ENCODE measurements at places on chromosomes 3 and 15. TPM values are rescaled to one million over a fixed set of nuclear protein-coding genes. Genes with fewer than 3 reads are reported as not detected.

DNA sequence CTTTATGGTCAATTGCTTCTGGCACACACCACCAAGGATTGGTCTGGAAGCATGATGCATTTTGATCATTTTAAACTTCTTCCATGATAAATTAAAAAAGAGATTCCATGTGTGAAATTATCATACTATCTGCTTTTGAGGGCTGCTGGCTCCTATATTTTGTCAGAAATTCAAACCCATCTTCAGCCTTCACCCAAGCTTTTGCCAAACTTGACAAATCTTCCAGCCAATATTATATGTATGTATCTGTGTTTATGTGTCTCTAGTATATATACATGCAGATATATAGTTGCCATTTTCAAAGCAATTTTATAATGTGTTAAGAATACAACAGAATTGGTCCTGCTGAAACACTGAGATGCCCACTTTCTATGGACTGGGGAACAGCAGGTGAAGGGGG, 275.7 kb downstream of the AGBL1 start:
- DNase-seq, result no peak

GOLGA6B gene
- polyA plus RNA-seq, result not detected

SAMMSON gene
- not detected for polyA plus RNA-seq

SLC38A3 gene
- 0.06 TPM for polyA plus RNA-seq

SLC22A14 gene
- polyA plus RNA-seq, result 0.10 TPM

GRCh38 chr3:189041482-189042090, 130.2 kb upstream of the TPRG1 start:
- DNase-seq, result peak; percentile 73

HACL1 gene
- polyA plus RNA-seq, result 23.5 TPM

DNA sequence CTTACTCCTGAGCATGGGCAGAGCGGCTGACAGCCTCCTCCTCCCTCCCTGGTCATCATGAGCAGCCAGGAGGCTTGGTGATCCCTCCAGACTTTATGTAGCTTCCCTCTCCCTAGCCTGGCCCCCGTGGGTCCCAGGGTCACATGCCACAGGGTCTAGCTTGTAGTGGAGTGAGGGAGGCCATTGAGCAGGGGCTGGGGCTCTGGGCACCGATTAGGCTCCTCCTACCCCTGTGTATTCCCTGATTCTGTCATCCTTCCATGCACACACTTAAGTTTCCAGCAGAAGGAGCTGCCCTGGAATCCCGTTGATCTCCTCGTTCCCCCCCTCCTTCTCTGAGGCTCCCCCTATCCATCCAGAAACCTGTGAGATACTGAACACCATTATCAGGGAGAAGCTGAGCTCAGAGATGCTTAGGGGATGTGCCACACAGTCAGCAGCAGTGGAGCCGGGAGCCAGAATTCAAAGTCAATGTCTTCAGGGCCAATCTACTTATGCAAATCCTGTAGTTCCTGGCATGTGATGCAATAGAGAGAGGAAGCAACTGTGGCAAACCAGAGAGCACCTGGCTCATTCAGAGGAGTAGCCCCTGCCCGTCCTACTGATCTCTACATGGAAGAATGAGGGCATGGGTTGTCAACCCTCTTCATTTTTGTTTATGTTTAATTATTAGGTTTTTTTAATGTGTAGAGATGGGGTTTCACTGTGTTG, 17.2 kb downstream of the CCDC33 start:
- DNase-seq, result no peak

FOXL2 gene
- 0.48 TPM for polyA plus RNA-seq

- DNase-seq, result no peak
These were observed 405 bp upstream of the SPG21 start for GRCh38 chr15:64990168-64990470.

GATM gene
- polyA plus RNA-seq, result 0.44 TPM

DNA sequence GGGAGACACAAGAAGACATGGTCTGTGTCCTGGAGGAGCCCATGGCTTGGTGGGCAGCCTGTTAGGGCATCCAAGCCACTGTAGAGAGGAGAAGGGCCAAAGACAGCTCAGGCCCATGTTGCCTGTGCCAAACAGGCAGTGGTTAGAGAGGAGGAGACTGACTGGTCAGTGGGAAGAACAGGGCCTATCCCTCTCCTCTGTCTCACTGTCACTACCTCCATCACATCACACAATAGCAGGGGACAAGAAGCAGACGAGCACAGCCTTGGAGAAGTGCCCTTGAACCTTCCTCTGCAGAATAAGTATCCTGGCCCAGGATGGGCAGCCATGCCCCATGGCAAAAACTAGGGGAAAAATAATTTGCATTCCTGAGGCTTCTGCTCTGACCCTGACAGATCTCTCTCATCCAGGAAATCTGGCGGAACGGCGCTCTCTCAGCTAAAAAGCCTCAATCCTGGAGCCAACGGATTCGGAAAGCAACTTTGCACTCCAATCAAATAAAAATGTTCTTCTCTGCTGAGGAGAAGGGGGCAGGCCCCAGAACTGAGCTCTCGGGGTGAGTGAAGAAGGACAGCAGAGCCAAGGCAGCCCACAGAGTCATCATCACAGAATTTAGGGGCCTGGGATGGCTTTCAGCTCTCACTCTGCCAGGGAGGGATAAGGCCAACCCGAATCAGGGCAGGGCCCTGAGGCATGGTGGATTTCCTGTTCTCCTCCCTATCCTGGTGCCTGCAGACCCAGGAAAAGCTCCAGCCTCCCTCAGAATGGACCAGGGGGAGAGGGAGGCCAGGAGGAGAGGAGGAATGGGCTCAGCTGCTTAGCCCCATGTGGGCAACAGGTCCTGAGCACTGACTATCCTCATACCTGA, 1.6 kb downstream of the SHF start:
- no peak for DNase-seq

ASTE1 gene
- 4.2 TPM for polyA plus RNA-seq

DNA sequence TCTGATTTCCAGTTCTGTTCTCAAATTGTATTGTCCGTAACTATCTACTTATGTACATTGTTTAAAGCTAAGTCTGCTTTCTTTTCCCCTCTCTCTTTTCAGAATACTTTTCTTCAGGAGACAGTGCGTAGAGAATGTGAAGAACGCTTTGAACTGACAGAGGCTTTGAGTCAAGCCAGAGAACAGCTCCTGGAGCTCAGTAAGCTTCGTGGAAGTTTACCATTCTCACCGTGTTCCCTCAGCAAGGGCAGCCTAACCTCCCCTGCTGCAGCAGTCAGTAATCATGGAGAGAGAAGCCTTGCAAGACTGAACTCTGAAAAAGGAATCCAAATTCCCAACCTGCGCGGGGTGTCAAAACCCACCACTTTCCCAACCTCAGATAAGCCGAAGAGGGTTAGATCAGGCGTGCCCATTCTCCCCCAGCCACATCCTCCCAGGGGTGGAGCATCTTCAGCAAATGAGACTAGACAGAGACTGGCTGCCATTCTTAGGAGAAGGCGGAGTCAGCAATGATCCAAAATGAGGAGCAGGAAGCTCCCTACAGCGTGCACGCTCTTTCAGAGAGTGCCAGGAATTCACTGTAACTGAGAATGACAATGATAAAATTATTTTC, 114.6 kb downstream of the CCNL1 start:
- DNase-seq, result no peak

GRCh38 chr15:81176291-81176893, 20.3 kb upstream of the IL16 start:
- no peak for DNase-seq

- no peak for DNase-seq
These were observed 42.9 kb downstream of the CDIN1 start for GRCh38 chr15:36622197-36622795.

LSMEM2 gene
- 0.05 TPM for polyA plus RNA-seq

DNA sequence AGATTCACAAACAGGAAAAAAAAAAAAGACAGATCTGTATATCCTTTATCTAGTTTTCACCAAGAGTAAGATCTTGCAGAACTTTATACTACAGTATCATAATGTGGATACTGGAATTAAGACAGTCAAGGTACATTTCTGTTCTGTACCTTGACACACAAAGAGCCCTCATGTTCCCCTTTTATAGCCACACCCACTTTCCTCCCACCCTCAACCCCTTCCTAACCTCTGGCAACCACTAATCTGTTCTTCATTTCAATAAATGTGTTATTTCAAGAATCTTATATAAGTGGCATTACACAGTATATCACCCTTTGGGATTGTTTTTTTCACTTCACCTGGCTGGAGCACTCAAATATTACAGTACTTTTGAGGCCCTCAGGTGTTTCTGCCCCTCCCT, 3.6 kb upstream of the RAB6B start:
- no peak for DNase-seq

CAPN3 gene
- 3.6 TPM for polyA plus RNA-seq

GRCh38 chr3:130601442-130601971, 84.5 kb downstream of the COL6A6 start:
- peak; percentile 23 for DNase-seq
